Iris pigment epithelial cell (primary cell): ENCODE measurements at places on chromosomes 6 and 20.

DNA sequence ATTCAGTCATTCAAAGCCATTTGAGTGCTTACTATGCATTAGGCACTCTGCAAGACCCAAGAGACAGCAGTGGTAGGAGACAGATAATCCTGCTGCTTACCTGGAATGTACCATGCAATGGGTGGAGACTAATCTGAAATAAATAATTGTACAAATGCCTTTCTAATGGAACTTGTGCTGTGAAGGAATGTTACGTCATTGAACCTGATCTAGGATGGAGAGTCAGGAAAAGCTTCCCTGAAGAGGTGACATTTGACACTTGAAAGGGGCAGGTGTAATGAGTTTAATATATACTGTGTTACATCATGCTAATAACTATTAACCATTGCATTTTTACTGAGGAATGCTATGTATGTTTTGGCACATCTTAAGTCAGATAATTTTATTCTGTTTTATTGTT lies 491.0 kb upstream of the FLRT3 start:
- DNase-seq: no peak

GRCh38 chr6:47342824-47343223 lies 33.1 kb upstream of the TNFRSF21 start:
- DNase-seq: no peak

DNA sequence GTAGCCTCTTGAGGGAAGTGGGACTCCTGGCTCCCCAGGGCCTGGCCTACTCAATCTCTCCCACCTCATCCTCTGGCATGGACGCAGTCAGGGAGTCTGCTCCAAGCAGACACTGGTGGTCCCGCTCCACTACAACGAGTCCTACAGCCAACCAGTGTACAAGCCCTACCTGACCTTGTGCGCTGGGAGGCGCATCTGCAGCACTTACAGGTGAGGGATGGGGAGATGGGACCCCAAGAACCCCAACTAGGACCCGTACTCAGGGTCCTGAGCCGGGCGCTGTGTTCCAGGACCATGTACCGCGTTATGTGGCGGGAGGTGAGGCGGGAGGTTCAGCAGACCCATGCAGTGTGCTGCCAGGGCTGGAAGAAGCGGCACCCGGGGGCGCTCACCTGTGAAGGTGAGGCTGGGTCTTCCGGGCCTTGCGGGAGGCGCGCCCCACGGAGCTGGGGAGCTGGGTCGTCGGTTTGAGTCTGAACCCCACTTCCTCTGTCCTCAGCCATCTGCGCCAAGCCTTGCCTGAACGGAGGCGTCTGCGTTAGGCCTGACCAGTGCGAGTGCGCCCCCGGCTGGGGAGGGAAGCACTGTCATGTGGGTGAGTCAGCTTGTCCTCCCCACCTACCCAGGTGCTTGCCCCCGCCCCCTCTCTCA lies 2.1 kb downstream of the EGFL8 start:
- no peak for DNase-seq

- no peak for DNase-seq
Observed at GRCh38 chr6:42390228-42390934, 61.3 kb downstream of the TRERF1 start.

DNA sequence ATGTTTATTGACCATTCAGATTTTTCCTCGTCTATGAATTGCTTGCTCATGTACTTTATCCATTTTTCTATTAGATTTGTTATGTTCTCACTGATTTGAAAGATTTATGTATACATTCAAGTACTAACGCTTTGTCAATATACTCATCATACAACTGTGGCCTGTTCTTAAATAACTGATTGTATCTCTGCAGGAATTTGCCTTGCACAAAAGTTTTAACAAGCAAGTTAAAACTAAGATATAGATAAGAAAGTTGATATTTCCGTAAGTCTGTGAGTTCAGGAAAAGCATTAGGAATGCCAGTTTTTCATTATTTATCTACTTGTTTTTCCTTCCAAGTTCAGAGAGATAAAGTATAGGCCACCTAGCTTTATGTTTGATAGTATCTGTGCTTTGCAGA lies 95.2 kb downstream of the PDE7B start:
- no peak for DNase-seq

- DNase-seq: peak; percentile 67
Observed at GRCh38 chr6:106279179-106279578, 46.4 kb downstream of the ATG5 start.

- no peak for DNase-seq
Observed at GRCh38 chr20:1818247-1818840, 76.9 kb upstream of the SIRPA start.

DNA sequence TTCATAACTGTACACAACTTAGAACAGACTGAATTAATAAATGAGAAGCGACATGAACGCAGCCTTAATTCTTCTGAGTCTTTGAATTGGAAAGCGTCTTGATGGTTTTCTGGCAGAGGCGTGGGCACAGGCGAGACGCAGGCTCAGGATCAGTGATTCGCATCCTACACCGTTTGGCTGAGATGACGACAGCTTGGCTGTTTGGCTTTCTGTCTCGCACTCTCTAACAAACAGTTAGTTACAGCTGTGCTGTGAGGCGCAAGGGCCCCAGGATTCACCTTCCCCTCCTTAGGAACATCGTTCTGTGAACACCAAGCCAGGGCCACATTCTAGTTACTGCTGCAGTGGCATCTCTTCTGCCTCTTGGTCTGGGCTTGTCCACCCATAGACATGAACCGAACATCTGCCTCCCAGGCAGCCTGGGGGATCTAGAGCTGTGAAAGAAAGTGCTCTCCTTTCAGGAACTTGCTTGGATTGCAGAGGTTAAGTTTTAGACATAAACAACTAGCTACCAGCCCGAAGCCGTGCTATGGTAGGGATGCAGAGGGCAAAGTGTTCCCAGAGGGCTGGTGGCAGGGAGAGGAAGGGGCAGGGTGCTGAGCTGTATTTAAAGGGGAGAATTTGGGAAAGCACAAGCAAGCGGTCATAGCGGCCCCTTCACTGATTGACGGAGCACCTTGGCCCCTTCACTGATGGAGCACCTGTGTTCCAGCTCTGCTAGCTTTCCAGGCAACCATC lies 49.6 kb downstream of the TCP11 start:
- DNase-seq: no peak

DNA sequence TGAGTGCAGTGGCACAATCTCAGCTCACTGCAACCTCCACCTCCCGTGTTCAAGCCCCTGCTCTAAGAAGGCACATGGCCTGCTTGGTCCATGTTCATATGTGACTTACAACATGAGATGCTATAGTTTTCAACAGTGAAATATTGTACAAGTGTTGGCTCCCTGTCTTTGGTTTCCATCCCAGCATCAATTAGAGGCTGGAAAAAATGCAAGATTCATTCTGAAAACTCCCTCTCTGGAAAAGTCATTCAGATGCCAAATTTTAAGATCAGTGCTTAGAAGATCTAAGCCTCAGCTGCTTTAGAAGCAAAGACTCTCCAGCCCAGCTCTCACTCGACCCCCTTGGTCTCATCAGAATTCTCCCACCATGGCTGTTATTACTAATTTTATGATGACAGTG lies 398.9 kb downstream of the KIF16B start:
- DNase-seq: no peak

DNA sequence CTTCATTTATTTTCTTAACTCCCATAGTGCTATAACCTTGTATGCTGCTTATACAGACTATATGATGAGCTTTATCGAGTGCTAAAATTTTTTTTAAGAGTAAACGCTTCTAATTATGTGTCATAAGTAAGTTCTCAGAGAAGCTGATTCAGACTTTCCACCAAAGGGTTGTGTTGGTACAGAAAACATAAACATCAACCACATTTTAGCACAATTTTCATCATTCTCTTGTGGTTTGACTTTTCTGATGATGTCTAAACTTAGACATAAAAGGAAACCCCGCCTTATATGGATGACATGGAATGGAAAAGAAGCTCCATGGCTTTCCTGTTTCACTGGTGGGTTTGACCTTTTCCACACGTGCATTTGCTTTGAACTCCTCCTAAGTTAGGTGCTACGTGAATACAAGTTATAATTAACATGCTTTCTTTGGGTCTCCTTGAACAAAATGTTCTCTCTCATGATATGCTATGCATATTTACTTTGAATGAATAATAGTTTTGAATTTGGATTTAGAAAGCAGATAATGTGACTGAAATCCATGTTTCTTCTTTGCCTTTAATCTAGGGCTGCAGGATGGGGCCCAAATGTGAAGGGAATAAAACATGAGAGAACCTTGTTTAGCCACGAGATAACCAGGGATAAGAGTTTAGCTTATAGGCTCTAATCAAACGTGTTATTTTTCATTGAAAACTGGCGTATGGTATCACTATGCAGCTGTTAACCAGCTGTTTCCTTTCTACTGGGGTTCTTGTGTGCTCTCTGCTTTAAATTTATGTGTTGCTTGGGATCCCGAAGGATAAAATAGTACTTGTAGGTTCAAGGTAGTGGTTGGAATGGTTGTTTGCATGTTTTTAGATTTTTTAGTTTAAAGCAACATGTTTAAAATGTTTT lies 127.1 kb upstream of the AHI1 start:
- peak; percentile 78 for DNase-seq

DNA sequence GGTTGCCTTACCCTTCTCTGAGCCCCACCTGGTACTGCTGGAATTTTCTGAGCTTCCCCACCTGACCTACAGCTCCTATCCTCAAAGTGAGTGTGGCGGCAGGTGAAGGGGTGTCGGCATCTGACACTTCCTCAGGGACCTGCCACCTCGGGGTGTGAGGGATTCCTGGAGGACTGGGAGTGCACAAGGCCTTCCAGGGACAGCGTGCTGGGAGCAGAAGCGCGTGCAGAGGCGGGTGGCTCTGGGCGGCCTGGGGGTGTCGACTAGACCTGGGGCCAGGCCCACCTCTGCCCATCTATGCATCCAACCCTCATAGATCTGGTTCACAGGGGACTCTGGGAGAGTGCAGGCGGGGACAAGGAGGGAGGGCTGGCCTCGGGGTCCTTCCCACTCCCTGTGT lies 7.8 kb downstream of the DLGAP4 start:
- no peak for DNase-seq

GRCh38 chr20:63031251-63032014 lies 24.7 kb upstream of the BHLHE23 start:
- no peak for DNase-seq

- peak; percentile 77 for DNase-seq
Observed at GRCh38 chr20:17969884-17970409, 1.1 kb downstream of the MGME1 start.

GRCh38 chr6:33116841-33117711 lies 41.3 kb downstream of the HLA-DPB1 start:
- no peak for DNase-seq

DNA sequence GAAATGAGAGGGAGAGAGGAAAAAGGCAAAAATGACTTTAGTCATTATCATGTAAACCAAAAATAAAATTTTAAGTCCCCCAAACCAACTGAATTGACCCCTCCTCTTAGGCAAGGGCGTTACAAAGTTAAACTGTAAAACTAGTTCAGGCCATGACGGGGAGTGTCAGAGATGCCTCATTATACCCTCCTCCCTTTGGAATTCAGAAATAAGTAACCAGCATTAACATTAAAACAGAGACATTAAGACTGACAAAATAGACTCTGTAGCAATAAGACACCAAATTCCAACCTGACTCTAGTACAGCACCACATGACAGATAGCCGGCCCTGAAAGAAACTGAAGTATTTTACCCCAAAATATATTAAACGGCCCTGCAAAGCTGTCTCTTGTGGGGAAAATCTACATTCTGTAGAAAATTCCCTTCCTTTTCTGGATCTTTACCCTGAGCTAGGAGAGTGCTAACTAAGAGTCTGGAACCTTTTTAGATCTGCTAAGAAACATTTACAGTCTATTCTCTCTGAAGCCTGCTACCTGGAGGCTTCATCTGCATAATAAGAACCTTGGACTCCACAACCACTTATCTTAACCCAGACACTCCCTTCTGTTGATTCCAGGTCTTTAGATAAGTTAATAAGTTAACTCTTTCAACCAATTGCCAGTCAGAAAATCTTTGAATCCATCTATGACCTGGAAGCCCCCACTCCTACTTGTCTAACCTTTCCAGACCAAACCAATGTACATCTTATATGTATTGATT lies 150.7 kb downstream of the PKHD1 start:
- DNase-seq: no peak

DNA sequence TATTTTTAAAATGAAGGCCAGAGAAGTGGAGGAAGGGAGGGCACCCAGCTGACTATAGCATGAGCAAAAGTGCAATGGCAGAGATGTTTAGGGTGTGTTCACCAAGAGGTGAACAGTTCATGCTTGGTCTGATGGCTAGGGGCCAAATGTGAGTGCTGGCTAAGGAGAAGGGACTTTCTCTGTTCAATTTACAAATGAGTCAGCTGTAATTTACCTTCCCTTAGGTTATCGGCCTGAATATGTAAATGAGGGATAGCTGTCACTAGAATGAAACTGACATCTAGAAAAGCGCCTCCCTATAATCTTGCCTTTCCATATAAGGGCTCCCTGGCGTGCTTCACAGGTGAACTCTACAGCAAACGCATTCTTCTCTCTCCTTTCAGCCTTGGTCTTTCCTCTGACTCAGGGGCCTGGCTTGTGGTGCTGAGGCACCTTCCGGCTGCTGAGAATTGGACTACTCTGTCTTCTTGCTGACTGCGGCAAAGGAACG lies 114.7 kb upstream of the BACH2 start:
- peak; percentile 47 for DNase-seq

DNA sequence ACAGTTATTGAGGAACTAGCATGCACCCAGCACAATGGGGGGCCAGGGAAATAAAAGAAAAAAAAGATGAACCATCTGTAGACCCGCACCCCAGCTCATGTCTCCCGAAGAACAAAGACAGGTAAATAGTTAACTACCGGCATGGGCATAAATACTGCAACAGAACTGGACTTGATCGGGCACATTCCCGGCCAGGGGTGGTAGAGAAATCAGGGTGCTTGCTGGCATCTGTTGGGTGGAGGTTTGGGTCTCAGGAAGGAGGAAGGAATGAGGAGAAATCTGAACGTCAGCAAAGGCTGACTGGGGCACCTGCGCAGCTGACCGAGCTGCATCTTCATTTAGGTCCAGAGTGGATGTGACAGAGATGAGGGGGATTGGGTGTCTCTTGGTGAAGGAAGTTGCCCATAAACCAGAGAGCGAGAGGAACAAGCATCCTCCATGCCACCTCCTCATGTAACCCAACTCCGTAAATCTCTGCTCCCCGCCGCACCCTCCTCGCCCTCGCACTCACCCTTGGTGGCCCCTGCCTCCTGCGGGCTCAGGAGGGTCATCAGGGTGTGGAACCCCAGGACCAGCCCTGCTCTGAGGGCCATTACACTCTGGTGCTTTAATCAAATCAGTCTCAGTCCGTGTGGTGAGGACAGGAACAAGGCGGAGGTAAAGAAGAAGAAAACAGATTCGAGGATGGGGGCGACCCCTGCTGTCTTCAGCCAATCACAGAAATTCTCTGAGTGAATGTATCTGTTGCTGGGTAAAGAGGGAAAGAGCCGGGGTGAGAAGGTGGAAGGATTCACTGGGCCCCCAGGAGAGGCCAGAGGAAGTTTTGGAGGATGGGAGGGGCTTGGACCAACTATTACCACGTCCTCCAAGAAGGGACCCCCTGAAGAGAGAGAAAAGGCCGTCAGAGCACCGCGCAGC lies at the start of gene HLA-DOA:
TSS of gene HLA-DOA (minus strand) at position 648 of the 918 bp plus-strand sequence.
- peak; percentile 20 for DNase-seq

DNA sequence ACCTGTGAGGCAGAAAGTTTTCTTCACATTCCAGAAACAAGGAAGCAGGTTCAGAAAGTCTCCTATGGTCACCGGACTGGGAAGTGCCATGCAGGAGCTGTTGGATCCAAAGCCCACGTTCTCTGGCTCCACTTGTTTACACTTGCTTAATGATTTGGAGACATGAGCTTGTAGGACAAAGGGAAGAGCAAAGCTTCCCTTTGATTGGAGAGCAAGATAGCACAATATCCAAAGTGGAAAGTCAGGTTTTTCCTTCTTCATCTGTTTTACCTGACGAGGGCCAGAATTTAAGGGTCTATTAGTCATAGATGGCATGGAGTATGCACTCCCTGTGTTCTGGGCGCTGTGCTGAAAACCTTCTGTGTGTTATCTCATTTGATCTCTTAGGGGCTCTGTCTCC lies 81.2 kb downstream of the PDE7B start:
- no peak for DNase-seq

- DNase-seq: no peak
Observed at GRCh38 chr6:15266423-15266996, 20.6 kb downstream of the JARID2 start.
